ENCODE measurements at places on chromosomes 16 and 17.

DNA sequence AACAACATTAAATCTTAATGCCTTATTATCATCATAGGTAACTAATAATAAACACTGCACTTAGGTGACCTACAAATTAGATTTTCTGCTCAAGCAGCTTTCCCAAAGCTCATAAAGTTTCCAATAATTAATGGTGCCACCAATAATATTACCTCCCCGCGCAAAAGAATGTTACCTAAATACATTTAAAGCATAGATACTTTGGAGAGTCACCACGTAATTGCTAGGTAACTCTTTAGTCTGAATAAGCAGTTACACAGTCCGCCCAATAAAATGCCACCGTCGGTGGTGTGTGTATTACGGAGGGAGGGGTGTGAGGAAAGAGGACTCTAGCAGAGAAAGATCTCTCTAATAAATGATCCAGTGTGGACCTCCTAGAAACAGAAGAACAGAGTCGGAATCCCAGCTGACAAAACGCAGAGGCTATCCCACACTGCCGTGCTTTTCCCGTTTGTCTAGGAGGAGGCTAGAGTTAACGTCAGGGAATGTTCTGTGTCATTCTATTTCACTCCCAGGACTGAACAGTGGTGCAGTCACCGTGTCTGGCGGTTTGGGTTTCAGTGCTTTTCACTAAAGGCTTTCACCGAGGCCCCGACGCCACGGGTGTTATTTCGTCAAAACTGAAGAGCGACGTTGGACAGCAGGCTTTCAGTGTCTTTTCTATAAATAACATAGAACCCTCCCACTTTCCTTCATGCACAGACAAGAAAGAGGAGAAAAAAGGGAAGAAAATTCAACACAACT lies 630 bp downstream of the RNFT1 start:
- DNase-seq: peak; percentile 13

DNA sequence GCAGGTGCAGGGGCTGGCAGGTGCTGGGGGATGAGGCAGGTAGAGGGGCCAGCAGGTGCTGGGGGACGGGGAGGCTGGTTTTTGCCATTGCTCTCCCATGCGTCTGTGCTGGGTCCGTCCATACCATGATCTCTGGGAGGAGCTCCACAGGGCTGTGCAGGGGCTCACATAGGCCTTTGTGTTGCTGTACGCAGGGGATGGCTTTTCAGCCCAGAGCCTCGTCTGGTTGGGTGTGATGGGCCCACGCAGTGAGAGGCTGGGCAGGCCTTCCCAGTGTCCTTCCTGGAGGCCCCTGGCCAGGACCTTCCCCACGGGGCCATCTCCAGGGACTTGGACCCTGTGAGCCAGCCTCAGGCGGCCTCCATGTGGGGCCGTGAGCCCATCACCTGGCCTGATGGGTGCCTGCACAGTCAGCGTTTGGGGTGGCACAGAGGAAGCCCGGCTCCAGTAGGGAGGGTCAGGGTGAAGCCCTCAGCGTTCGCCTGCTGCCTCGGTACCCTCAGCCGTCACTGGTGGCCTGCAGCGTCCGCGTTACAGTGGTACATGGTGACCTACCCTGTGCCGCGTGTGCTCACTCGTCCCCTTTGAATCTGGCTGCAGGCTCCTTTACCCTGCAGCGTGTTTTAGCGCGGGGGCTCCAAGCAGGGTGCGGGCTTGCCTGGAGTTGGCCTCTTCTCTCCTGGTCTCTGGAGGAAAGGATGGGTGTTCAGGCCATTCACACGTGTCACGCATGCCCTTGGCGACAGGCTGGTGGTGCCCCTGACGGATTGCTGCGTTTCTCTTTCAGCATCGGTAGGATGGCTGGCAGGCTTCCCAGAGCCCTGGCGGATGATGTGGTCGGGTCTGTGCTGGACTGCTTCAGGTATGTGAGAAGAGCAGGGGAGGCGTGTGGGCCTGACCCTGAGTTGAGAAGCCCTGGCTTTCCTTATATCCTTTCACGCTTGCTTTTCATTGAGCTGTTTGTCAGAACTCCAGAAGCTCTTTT lies 30.6 kb downstream of the ZNF750 start:
- no peak for DNase-seq

- no peak for DNase-seq
Measured at GRCh38 chr17:29791336-29792080, 138.5 kb downstream of the SSH2 start.

DNA sequence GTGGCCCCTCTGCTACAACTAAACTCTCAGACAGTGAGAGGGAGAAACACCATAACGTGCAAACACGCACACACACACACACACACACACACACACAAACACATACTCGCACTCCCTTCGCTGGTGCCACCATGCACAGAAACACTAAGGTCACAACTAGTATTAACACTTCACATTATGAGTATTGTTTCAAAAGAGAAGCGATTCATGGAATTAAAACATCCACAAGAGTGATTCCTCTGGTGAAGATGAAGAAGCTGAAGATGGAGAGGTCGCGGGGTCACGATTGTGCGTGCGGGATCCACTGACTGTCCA lies 7.1 kb upstream of the GHDC start:
- no peak for DNase-seq

DNA sequence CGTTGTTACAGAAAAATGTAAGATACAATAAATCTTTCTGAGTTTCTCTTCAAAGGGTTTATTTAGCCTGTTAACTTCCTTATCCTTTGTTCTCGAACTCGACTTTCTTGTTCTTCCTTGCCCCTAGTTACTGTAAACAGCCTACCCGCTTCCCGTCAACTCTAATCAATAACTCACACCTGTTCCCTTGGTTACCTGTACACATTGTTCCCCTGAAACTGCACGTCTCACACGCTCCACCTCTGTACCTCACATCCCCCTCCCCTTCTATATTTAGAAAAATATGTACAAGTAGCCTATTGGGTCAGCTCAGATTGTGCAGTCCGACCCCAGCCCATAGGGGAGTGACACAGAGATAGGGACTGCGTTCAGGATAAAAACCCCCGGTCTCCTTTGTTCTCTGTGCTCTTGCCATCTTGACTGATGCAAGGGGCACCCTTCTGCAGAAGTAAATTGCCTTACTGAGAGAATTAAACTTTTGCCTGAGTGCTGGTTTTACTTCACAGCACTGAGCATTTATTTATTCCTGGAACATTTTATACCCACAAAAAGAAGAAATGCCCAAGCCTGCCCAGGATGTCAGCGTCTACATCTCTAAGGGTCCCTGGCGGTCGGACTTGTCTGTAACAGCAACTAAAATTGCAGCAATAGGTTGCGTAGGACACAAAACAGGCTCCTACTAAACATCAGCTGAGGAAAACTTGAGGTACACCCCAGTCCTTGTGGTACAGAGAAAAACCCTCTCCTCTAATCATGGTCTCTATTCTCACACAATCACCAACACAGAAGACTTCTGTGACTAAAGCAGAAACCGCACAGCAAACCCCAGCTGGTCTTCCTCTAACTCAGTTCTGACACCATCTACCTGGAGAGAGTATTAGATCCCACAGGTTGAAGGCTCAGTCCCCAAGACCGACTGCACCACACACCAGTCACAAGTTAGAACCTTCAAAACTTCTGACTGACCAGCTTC lies 11.3 kb downstream of the WDR45B start:
- no peak for DNase-seq
